ENCODE measurements at places on chromosomes 1 and 21.
A peak's percentile ranks its signal among the peaks of the same experiment; 100 is the strongest.

DNA sequence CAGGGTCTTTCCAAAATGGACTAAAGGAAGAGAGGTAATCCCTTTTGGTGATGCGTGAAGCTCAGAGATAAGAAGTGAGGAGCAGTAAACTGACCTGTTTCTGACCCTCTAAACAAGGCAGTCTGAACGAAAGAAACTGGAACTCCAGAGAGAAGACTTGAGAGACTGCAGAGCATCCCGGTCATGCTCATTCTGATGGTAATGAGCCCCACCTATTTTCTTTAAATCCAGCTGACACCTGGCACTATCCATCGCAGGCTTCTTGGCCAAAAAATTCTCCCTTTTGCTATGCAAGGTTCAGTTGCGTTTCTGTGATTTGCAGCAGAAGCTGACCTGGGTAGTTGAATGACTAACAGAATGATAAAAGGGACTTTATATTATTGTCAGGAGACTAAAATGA, 105.9 kb upstream of the KCNK2 start:
- ATAC-seq = no peak

DNA sequence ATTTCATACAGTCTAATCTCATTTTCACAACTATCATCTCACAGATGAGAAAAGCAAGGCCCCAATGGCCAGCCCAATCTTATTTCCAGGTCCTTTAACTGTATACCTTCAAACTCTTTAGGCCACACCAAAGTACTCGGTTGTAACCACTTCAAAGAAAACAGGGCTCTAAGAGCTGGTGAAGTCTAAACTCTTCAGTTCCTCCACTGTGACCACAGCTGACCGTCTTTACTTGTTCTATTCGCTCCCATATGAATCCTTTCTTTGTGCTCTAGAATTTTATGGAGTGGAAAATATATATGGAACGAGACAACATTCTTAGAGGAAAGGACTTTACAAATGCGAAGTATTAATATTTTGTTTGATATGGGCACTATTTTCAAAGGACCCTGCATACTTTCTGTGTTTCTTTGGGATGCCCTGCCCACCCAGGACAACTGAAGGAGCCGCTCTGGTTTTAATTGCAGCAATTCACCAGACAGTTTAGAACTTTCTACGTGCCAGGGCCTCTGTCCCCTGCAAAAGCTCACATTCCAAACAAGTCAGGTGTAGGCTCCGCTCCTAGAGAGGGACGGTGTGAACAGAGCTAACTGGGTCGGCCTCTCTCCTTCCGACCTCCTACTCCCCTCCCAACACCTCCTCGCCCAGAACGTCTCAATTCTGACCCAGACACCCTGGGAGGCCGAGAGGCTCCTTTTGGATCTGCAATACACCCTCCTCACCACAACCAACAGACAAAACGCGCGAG, 15.7 kb downstream of the IER5 start:
- ATAC-seq = no peak

- ATAC-seq = no peak
These were observed 3.2 kb downstream of the DPT start for GRCh38 chr1:168725831-168726230.

GRCh38 chr1:25613091-25613490, 3.5 kb upstream of the MAN1C1 start:
- ATAC-seq = no peak

DNA sequence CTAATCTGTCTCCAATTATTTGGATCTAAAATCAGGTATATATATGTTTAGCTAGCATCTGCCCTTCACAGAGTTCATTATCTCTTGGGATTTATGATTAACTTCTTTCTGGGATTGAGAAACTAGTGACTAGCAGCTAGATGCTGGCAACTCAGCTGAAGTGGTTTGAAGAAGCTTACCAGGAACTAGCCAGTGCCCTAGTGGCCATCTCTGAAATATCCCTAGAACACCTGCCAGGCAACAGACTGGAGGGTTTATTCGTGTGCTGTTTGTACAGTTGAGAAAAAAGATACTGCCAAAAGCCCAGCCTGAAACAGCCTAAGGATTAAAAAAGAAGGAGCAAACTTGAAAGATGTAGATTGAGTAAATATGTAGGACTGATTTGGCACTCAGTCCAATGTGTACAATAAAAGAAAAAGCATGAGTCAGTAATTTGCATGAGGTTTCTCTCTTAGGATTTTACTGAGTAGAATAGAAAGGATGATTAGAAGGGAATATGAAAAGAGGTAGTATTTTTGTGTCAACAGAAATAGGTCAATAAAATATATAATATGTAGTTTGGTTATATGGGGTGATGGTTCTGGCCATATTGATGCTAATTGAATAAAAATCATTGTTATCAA, 1144.6 kb upstream of the ADGRL2 start:
- ATAC-seq = peak; percentile 57

- no peak for ATAC-seq
These were observed 181.6 kb downstream of the NCAM2 start for GRCh38 chr21:21179619-21180298.

- no peak for ATAC-seq
These were observed 9.1 kb upstream of the C1orf159 start for GRCh38 chr1:1124786-1125642.

- no peak for ATAC-seq
These were observed 55.9 kb upstream of the ATP5PO start for GRCh38 chr21:33971492-33972013.

DNA sequence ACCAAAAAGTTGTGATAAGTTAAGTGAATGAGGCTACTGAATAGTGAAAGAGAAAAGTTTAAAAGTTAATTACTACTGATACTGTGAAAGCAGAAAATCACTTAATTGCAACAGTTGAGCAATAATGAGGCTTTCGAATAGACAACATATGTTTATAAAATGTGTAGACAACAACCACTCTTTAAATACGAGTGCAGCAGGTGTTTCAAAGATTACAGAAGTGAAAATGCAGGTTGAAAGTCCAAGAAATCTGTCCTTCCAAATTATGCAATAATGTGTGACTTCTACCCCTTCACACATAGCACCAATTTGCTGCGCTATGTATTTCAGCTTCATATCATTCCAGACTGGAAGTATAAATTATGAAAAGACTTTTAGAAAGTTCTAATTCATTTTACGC, 213.0 kb downstream of the COL24A1 start:
- no peak for ATAC-seq

DNA sequence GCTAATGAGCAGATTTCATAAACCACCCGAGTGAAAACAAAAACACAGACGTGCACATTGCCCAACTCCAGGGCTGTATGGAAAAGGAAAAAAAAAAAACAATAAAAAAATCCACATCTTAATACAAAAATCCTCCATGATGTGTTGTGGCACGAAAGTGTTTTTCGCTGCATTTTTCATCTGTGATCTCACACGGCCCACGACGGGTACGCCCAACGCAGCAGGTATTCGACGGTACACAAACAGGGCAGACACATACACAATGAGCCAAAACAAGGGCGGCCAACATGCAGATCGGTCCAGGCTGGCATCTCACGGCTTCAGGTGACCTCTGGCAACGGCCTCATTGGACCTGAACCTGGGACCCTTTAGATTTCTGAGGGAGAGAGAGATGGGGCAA, 31.1 kb downstream of the CASZ1 start:
- no peak for ATAC-seq
